ENCODE measurements at places on chromosomes 3 and 15. TPM values are rescaled to one million over a fixed set of nuclear protein-coding genes. Genes with fewer than 3 reads are reported as not detected.

IL5RA gene
- not detected for total RNA-seq

ZNF609 gene
- 15.8 TPM for total RNA-seq

GOLGA8H gene
- total RNA-seq = 0.14 TPM

PLSCR5 gene
- not detected for total RNA-seq

DLL4 gene
- 0.46 TPM for total RNA-seq

ZDHHC23 gene
- total RNA-seq = 0.74 TPM

SYNPR gene
- not detected for total RNA-seq

DUOXA1 gene
- total RNA-seq = not detected

CHRFAM7A gene
- total RNA-seq = 0.14 TPM

CACNA1D gene
- total RNA-seq = 0.14 TPM

CYP8B1 gene
- not detected for total RNA-seq

ASB14 gene
- total RNA-seq = not detected

IQCF5 gene
- not detected for total RNA-seq

PLSCR2 gene
- not detected for total RNA-seq

SUCNR1 gene
- total RNA-seq = 0.37 TPM

STRIT1 gene
- not detected for total RNA-seq

CPLX3 gene
- total RNA-seq = not detected

FAM174B gene
- total RNA-seq = 1.4 TPM

CCR8 gene
- not detected for total RNA-seq

CYP11A1 gene
- 1.1 TPM for total RNA-seq

ATP2B2 gene
- total RNA-seq = not detected

KCNMB2 gene
- total RNA-seq = not detected

DCBLD2 gene
- total RNA-seq = 78.8 TPM

MYLK gene
- total RNA-seq = 191 TPM

VWA5B2 gene
- not detected for total RNA-seq

GOLGA8T gene
- total RNA-seq = 0.14 TPM

TRAT1 gene
- not detected for total RNA-seq

GOLGA6D gene
- not detected for total RNA-seq

SPTBN5 gene
- total RNA-seq = 0.18 TPM

CASR gene
- not detected for total RNA-seq

LRRIQ4 gene
- total RNA-seq = not detected

DUOXA2 gene
- not detected for total RNA-seq

ESYT3 gene
- total RNA-seq = 0.28 TPM

SI gene
- not detected for total RNA-seq

FEM1B gene
- 34.9 TPM for total RNA-seq

SLC6A20 gene
- total RNA-seq = not detected

SERPINI2 gene
- total RNA-seq = not detected

ST8SIA2 gene
- total RNA-seq = not detected

NSMCE3 gene
- total RNA-seq = 11.6 TPM

PATL2 gene
- total RNA-seq = 0.43 TPM

ETV5 gene
- 18.5 TPM for total RNA-seq

SENP7 gene
- total RNA-seq = 7.9 TPM

TJP1 gene
- total RNA-seq = 47.9 TPM

KLHL40 gene
- total RNA-seq = not detected

IGSF10 gene
- total RNA-seq = 6.1 TPM

HHATL gene
- not detected for total RNA-seq

KNL1 gene
- 1.3 TPM for total RNA-seq

CAPN7 gene
- total RNA-seq = 33.4 TPM

MORC1 gene
- not detected for total RNA-seq

NR1D2 gene
- total RNA-seq = 27.4 TPM

GABRA5 gene
- 0.14 TPM for total RNA-seq

FBXO40 gene
- total RNA-seq = not detected

PRRT3 gene
- total RNA-seq = 2.1 TPM

All from smooth muscle cell of bladder (primary cell).